ENCODE measurements at places on chromosomes 16 and 17. TPM values are rescaled to one million over a fixed set of nuclear protein-coding genes. Genes with fewer than 3 reads are reported as not detected.

GRCh38 chr17:77807746-77808441 is 150.6 kb upstream of the TNRC6C start:
- DNase-seq: no peak

DNA sequence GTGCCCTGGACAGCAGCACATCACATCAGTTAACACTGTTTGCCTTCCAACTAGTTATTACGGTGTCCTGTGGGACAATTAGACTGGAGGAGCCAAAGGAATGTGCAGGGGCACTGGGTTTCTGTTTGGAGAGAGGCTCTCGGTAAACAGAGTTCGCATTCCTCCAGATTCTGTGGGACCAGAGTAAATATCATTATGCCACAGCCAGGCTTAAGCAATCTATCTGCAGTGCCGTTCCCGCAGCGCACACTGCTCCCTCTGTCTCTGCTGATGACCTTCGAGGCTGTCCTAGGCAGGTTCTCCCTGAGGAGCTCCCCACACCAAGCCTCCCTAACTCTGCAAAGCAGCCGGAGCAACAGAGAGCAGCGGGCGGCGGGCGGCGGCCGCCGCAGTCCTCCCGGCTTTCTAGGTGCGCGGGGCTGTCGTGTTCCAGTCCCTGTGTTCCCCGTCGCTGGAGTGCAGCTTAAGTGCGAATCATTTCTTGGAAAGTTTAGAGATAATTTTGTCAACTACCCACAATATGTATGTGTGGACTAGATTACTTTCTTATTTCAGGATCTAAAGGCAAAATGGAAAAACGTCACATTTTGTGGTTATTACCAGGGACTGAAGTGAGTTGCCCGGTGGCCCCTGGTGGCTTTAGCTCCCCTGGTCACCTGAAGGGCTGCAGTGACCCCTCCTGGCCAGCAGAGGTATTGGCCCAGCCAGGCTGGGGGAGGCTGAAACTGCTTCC is 43.3 kb downstream of the PGS1 start:
- no peak for DNase-seq

- no peak for DNase-seq
These were observed 75.8 kb downstream of the ABCC6 start for GRCh38 chr16:16147316-16147999.

LPO gene
- not detected for total RNA-seq

GRCh38 chr16:10566613-10567012 is 13.8 kb downstream of the EMP2 start:
- DNase-seq: no peak

- no peak for DNase-seq
These were observed 45.9 kb upstream of the KCNJ16 start for GRCh38 chr17:70028978-70029767.

FOXL1 gene
- 0.83 TPM for total RNA-seq

GRCh38 chr17:40602445-40603443 is 37.5 kb upstream of the CCR7 start:
- peak; percentile 84 for DNase-seq

- no peak for DNase-seq
These were observed 593 bp downstream of the CDIPT start for GRCh38 chr16:29862383-29862883.

DNA sequence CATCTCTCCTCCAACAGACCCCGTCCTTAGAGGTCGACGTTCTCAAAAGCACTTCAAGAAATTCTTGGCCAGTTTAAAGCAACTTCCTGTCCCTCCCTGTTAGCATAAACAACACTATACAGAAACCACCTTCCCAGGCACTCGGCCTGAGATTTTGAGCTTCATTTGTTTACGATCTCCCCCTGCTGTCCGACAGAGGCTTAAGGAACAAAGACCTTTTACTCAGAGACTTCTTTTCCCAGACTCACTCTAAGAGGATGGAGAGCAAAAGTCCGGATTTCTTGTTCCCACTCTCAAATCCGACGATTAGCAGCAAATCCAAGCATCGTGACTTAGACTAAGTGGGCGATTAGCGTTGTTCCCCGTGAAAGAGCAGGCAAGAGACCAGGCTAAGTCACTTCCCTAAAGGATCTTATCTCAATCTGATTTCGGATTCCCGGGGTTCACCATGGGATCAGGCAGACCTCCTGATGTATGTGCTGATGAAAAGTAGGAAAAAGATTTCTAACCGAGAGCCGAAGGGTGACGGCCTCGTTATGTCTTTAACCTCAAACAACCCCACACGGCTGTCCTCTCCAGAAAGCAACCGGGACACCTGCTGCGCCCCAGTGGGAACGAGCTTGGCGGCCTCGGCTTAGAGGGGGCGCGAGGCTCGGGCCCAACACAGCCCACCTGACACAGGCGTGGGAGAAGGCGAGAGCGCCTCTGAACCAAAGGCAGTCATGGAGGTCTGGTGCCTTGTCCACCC is 598 bp downstream of the INPP5K start:
- no peak for DNase-seq

DNA sequence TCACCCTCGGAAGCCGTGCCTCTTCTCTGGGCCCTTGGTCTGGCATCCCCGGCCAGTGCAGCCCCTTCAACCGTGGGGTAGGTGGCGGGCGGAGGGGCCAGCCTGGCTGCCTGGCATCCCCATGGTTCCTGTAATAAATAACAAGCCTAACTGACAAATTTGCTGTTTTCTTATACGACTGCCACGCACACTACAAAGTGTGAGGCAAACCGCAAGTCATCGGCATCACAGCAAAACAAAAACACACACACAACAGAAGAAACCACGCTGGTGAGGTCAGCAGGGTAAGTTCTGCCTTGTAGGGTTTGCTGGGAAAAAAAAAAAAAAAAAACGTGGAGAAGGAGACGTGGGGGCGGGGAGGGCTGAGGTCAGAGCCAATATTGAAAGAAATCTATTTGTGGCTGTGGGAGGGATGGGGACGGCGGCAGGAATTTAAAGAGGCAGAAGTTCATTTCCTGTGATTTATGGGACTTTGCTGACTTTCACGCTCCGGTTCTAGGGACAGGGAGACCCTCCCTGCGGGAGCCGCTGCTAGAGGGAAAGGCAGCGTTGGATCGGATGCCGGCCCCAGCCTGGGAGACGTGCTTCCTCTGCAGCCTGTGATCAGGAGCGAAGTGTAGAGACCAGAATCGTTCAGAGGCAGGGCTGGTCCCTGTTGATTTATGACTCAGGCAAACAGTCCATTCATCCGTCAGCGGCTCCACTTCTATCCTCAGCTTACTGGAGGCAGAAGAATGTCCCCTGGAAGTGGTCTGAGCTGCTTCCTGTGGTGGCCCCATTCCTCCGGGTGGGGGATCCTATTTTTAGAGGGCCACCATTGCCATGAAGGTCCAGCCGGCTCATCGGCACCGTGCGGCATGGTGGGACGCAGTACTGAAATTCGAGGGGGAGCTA is 162.8 kb downstream of the FOXL1 start:
- DNase-seq: no peak

- no peak for DNase-seq
These were observed 5.1 kb downstream of the MT4 start for GRCh38 chr16:56569971-56570370.

PRSS21 gene
- not detected for total RNA-seq

FOXF1 gene
- total RNA-seq: 68.8 TPM

- DNase-seq: no peak
These were observed 1384.2 kb downstream of the CDH11 start for GRCh38 chr16:63737633-63738032.

DNA sequence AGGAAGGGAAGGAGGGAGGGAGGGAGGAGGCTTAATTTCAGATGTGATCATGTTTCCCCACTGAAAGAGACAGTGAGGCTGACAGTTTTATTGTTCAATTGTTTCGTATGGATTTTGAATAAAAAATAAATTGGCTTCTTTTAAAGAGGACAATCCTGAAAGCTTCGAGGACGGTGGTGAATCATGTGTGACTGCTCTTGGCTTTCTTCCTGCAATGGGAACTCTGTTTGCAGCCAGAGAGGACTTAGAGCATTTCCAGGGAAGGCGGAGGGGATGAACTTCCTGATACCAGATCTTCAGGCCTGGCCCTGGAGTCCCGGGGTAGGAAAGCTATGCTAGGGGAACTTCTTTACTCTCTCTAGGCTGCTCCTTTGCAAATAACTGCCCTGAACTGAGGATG is 72.8 kb upstream of the C16orf82 start:
- DNase-seq: no peak

ZSCAN10 gene
- total RNA-seq: not detected

GRCh38 chr16:84603140-84603816 is 14.6 kb downstream of the COTL1 start:
- DNase-seq: no peak

- no peak for DNase-seq
These were observed 5.0 kb downstream of the SOST start for GRCh38 chr17:43753493-43754129.

DNA sequence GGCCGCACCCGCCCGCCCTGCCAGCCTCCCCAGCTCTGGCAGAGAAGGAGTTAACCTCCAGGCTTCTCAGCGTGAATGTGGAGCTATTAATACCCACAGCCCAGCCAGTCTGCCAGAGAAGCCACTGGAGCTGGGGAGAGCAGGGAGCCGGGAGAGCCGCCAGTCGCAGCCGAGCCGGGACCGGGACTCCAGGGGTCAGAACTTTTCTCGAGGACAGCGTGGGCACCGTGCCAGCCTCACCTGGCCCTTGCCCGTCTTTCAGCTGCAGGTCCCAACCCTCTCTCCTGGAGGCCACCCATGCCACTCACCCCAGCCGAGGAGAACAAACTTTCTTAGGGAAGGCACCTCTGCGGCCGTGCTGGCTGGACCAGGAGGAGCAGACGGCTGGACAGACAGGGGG is 33.8 kb upstream of the SBK1 start:
- DNase-seq: no peak

DNA sequence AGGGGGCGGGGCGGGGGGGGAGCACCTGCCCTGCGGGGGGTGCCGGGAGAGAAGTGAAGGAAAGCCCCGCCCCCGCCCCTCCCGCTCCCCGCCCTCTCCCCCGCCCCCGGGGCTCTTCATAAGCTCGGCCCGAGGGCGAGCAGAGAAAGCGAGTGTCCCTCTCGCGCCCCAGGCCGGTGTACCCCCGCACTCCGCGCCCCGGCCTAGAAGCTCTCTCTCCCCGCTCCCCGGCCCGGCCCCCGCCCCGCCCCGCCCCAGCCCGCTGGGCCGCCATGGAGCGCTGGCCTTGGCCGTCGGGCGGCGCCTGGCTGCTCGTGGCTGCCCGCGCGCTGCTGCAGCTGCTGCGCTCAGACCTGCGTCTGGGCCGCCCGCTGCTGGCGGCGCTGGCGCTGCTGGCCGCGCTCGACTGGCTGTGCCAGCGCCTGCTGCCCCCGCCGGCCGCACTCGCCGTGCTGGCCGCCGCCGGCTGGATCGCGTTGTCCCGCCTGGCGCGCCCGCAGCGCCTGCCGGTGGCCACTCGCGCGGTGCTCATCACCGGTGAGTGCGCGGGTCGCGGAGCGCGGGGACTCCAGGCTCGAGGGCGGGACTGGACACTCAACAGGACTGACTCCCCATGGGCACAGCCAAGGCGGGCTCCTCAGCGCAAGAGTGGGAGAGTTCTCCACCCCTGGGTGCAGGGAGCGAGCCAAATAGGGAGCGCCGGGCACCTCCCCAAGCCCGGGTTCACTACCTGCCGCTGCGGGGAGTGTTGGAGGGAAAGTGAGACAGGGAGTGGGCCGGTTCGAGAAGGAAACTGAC is at the start of gene HSD11B2:
HSD11B2 (plus strand) TSS at position 145 of the 798 bp plus-strand sequence; CDS start at position 273, 128 bp downstream.
- no peak for DNase-seq

TBC1D26 gene
- not detected for total RNA-seq

ZNF319 gene
- total RNA-seq: 20.9 TPM

DNA sequence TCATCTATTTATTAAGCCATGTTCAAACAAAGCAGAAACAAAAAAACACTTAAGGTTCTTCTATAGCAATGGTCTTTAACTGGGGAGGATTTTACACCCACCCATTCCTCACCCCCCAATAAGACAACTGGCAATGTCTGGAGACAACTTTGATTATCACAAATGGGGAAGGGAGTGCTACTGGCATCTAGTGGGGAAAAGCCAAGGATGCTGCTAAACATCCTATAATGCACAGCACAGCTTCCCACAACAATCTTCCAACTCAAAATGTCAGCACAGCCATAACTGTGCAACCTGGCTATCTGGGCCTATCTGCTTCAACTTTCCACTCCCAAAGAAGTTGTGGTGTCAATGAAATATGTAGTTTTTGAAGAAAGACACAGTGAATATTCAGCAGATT is 1044.4 kb downstream of the CDH8 start:
- no peak for DNase-seq

BEAN1 gene
- not detected for total RNA-seq

- peak; percentile 96 for DNase-seq
These were observed 62.3 kb downstream of the VPS53 start for GRCh38 chr17:652314-652713.

LRRC37A gene
- total RNA-seq: 1.2 TPM

DNA sequence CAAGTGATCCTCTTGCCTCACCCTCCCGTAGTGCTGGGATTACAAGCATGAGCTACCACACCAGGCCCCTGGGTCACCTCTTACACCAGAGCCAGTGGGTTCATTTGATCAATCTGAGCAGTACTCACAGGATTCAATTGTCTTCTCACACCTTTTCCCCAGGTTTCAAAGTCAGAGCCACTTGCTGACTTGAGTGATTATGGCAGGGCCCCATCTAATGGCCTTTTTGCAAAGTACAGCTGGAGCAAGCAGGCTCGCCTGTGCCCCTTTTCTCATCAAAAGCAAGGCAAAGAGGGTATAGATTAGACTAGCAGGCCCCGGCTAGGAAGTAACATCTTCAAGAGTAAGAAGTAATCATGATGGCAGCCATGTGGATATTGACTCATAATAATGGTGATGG is 114.8 kb upstream of the NOL11 start:
- DNase-seq: no peak

- peak; percentile 94 for DNase-seq
These were observed at the start of gene MPP2 for GRCh38 chr17:43907425-43907981. TSS of gene MPP2 (minus strand) at chr17:43907536. CDS start at chr17:43904460, 3,076 bp downstream.

SGCA gene
- 83.5 TPM for total RNA-seq

NOG gene
- total RNA-seq: 0.42 TPM

- DNase-seq: no peak
These were observed 176.8 kb upstream of the CIBAR2 start for GRCh38 chr16:85288869-85289660.

- no peak for DNase-seq
These were observed 18.3 kb downstream of the CIITA start for GRCh38 chr16:10895053-10895946.

GLP2R gene
- 9.1 TPM for total RNA-seq

GRCh38 chr17:70622368-70623260 is 453.3 kb downstream of the KCNJ2 start:
- no peak for DNase-seq

SNX20 gene
- 2.1 TPM for total RNA-seq

DNA sequence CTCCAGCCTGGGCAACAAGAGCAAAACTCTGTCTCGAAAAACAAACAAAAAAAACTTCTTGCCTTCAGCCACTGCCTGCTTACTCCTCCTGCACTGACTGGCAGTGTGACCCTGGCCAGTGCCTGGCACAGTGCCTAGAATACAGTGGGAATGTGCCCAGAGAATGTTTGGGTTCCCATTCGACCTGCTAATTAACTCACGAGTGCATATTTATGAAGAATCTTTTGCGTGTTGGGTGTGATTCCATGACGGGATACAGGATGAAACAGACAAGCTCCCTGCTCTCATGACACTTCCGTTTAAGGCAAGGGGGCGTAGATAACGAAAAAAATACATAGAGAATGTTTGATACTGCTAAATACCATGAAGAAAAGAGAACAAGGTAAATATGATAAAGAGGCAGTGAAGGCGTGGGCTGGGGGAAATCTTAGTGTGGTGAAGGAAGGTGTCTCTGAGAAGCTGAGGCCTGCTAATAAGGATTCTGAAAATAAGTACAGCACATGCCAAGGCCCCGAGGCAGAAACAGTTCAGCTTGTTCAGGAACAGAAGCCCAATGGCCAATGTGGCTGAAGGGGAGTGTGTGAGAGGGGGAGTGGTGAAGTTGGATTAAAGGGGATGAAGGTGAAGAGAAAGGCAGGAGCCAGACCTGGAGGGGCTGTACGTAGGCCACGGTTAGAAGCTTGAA is 4.3 kb downstream of the ABI3 start:
- DNase-seq: no peak

GRCh38 chr17:17849147-17849820 is 12.5 kb upstream of the SREBF1 start:
- no peak for DNase-seq
